ENCODE measurements at places on chromosomes 16 and 17. TPM values are rescaled to one million over a fixed set of nuclear protein-coding genes. Genes with fewer than 3 reads are reported as not detected.

Gene TRPV3
- 1.2 TPM for total RNA-seq

Gene PRAC2
- total RNA-seq, result not detected

Gene TUBB3
- 0.54 TPM for total RNA-seq

Gene SRR
- 28.5 TPM for total RNA-seq

Gene CD19
- not detected for total RNA-seq

Gene TBX21
- total RNA-seq, result 0.40 TPM

Gene MPP2
- total RNA-seq, result 9.0 TPM

Gene LMF1
- 23.2 TPM for total RNA-seq

Measured in thyroid gland (tissue), 4 donors.